ENCODE measurements at places on chromosomes 2 and 18.
A peak's percentile ranks its signal among the peaks of the same experiment; 100 is the strongest.

DNA sequence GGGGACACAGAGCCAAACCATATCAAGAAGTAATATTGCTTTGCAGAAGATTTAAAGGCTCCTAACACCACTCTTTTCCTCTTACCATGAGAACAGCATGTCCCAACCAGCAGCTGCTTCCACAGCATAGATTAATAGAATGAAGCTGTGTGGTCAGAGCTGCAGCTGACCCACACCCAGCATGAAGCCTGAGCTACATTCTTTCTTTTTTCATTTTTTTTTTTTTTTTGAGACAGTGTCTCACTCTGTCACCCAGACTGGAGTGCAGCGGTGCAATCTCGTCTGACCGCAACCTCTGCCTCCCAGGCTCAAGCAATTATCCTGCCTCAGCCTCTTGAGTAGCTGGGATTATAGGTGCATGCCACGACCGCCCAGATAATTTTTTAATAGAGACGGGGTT lies 289.8 kb downstream of the RAD51AP2 start:
- DNase-seq = no peak

- no peak for DNase-seq
These were observed 11.7 kb upstream of the EDAR start for GRCh38 chr2:109000738-109001137.

GRCh38 chr2:35365859-35366258 lies 989.7 kb upstream of the CRIM1 start:
- DNase-seq = no peak

GRCh38 chr2:17878281-17879136 lies at the start of gene KCNS3:
Gene KCNS3 (plus strand): TSS chr2:17878667. CDS start chr2:17931009, 52,342 bp downstream.
- DNase-seq = peak; percentile 1

GRCh38 chr2:86454238-86454637 lies 13.1 kb downstream of the KDM3A start:
- DNase-seq = no peak

DNA sequence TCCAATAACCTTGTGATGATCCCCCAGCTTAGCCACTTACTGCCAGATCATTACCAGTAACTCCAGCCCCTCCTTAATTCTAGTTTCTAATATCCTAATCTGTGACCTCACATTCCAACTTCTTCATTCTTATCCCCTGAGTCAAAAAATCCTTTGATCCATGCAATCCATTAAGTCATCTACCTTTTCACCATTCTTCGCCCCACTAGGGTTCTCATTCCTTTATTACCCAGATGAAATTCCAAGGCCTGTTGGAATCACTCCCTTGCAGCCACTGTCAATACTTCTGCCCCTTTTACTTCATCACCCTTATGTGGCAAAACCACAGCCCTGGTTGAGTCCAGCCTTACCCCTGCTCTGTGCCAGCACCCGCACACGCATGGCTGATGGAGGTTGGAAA lies 20.3 kb upstream of the IL36G start:
- no peak for DNase-seq

GRCh38 chr2:3634596-3635121 lies 23.3 kb upstream of the ALLC start:
- no peak for DNase-seq

- no peak for DNase-seq
These were observed 361.3 kb upstream of the KLHL29 start for GRCh38 chr2:23023722-23024121.

- no peak for DNase-seq
These were observed 570.7 kb downstream of the PLCL1 start for GRCh38 chr2:198375083-198375410.

DNA sequence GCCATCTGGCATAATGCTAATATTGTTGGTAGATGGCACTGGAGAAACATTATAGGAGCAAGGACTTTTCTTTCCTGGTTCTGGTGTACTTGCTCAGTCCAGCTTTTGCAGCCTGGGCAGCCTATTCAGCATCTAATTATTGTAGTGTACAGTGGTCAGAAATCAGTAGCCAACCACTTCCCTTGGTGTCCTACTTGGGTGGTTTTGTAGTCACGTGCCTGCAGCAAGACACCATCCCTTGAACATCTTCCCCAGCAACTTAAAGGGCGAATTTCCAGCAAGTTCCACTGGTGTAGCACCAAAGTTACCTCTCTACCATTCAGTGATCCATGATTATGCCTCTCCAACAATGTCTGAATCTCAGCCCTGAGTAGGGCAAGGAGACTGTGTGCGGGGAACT lies 557.6 kb downstream of the SATB2 start:
- no peak for DNase-seq

- DNase-seq = no peak
These were observed 235.5 kb downstream of the HDAC4 start for GRCh38 chr2:239165206-239165831.

- DNase-seq = no peak
These were observed 12.3 kb upstream of the AGXT start for GRCh38 chr2:240856151-240856980.

DNA sequence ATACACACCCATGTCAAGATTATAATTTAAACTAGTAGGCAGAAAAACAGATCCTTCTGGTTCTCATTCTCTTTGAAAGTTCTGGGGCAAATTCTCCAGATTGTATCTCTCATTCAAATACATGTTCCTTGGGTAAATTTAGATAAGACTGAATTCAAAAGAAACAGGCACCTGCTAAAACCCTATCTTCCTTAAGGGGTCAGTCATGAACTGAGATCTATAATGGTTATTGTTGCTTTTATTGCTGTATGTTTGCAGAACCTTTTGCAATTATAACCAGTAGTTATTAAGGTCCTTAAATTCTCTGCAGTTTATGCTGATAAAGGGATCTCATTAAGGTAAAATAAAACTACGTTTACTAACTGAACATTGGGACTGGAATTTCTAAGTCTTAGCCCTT lies 83.5 kb downstream of the MYO5B start:
- DNase-seq = no peak
